HTR-8/SVneo (cell line): ENCODE measurements at places on chromosomes 13 and 19.
A peak's percentile ranks its signal among the peaks of the same experiment; 100 is the strongest.

DNA sequence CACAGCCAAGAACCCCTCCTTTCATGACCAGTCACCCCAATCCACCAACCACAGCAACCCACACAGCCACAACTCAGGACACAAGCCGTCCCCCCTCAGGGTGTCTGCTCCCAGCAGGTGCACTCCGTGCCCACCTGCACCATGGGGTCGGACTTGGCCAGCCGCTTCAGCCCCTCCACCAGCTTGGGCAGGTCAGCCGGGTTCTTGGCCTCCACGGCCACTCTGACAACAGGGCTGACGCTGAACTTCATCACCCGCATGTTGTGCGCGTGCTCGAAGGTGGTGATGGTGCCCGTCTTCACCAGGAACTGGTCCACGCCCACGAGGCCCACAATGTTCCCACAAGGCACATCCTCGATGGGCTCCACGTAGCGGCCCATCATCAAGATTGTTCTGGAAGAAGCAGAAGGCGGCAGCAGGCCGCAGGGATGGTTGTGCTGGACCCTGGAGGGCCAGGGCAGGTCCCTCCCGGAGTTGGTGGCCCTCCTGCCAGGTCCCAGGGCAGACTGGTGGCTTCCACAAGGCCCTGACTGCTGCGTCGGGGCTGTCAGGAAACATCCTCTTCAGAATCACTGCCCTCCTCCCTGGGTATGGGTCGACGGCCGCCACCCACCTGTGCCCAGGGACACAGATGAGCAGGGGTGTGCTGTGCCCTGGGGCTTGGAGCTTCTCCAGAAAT is 5.5 kb downstream of the EEF2 start:
- no peak for DNase-seq

DNA sequence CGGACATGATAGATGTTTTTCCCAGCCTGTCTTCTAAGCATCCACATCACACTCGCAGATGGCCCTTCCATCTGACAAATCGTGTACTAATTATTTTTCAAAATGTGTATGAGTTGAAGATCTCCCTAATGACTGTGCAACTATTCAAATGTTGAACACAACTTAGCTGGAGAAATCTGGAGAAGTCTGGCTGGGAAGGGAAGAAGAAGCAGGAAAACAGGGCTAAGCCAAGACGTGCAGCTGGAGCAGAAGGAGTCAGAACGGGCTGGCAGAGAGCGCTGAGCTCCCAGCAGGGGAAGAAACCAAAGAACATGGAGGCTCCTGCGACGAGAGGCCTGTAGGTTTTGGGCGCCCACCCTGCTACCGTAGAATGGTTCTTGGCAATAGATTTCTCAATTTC is 13.2 kb upstream of the LATS2 start:
- DNase-seq, result no peak

DNA sequence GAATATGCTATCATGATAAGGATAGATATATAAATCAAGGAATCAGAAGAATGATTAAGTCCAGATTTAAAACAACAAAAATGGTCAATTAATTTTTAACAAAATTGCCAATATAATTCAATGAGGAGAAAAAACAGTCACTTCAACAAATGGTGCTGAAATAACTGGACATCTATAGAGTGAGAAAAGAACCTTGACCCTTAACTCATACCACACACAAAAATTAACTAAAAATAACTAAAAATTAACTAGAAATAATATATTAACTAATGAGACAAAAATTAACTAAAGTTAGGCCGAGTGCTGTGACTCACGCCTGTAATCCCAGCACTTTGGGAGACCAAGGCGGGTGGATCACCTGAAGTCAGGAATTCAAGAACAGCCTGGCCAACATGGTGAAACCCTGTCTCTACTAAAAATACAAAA is 9.5 kb downstream of the LGALS7 start:
- no peak for DNase-seq

DNA sequence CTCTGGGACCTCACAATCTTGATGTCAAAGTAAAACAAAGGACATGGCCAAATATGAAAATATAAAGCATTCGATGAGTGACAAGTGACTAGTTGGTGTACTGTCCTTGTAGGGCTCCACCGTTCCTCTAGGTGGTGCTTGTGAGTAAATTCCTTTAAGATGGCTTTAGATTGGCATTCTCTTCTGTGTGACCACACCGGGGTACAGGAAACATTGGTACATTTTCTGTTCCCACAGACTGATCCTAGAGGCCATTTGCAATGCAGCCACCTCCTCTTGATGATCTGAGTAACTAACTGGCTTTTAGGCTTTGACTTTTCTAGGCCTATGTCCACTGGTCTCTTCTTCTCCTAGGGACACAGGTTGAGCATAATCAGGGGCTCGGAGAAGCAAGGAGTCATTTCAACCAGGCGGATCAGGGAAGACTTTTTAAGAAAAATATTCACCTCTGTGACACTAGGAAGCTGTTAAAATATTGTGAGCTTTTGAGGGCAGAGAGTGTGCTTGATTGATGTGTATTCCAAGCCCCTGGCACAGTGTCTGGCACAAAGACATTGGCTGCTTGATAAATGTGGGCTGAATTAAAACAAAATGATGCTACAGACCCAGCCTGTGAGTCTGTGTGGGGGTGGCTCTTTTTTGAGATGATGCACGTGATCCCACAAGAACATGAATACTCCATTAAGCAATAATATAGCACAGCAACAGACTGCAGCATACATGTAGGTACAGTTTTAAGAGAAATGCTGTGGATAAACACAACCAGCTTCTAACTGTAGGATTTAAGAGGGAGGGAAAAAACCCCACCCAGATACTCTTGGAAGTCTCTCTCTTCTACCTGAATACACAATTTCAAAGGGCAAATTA is 21.0 kb downstream of the EPSTI1 start:
- DNase-seq, result peak; percentile 36

GRCh38 chr19:40355975-40356680 is 7.6 kb downstream of the PLD3 start:
- DNase-seq, result no peak

GRCh38 chr13:109028624-109029023 is 399.2 kb downstream of the MYO16 start:
- DNase-seq, result no peak

DNA sequence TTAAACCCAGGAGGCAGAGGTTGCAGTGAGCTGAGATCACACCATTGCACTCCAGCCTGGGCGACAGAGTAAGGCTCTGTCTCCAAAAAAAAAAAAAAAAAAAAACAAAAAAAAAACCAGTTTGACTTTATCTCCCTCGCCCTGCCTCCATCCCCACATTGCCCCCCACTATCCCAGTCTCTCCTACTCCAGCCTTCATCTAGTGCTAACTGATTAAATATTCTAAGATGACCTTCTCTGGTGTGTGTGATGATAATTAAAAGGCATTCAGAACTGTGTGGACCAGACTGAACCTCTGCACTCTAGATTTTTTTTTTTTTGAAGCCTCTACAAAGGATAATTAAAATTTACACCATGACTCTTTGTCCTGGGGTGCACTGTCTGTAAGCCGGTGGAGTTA is 6.0 kb upstream of the DLL3 start:
- DNase-seq, result no peak

DNA sequence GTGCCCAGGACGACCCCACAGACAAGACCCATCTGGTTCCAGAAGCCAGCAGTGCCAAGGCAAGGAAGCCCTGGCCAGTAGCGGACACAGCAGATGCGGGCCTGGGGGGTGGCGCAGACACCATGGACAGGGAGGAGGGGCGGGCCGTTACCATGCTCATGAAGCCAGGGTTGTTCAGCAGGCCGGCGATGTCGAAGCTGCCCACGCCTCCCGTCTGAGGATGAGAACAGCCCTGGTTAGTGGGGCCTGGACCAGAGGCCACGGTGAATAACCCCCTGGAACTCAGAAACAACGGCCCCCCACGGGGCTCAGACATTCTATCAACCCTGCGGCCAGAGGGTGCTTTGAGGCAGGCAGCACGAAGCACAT is 21.5 kb upstream of the SLC39A3 start:
- DNase-seq, result no peak

DNA sequence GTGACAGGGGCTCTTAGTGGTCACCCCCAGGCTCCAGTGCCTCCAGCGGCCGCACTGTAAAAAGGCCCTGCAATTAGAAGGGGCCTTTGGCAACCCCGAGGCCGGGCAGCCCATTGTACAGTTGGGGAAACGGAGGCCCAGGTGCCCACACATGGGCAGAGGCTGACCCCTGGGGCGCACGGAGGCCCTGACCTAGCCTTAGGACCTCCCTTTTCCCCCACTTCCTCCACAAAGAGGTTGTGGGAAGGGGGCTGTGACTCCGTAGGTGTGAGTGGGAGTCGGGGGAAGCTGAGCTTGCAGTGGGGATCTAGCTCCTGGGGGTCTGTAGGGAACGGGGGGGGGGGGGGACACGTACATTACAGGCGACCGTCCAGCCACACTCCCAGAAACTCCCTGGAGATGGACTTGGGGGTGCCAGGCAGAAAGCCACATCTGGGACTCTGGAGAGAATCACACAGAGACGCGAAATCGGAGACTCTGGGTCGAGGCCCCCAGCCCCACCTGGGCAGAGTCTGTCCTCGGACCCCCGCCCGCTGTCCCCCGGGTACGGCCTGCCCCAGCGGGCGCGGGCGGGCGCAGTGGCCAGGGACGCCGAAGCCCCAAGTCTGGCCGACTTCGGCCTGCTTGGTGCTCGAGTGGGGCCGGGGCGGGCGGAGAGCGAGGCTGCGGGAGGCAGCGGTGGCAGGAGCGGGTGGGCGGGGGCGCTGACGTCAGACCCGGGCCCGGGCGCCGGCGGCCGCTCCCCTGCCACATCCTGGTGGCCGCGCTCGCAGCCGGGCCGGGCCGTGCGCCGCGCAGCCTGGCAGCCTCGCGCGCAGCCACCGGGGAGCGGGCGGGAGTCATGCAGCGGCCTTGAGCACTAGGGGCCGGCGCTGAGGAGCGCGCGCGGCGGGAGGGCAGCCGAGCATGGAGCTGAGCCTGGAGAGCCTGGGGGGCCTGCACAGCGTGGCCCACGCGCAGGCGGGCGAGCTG is at the start of gene ONECUT3:
TSS of gene ONECUT3 (plus strand) at position 750 of the 972 bp plus-strand sequence. CDS start at position 907, 157 bp downstream.
- DNase-seq, result no peak

DNA sequence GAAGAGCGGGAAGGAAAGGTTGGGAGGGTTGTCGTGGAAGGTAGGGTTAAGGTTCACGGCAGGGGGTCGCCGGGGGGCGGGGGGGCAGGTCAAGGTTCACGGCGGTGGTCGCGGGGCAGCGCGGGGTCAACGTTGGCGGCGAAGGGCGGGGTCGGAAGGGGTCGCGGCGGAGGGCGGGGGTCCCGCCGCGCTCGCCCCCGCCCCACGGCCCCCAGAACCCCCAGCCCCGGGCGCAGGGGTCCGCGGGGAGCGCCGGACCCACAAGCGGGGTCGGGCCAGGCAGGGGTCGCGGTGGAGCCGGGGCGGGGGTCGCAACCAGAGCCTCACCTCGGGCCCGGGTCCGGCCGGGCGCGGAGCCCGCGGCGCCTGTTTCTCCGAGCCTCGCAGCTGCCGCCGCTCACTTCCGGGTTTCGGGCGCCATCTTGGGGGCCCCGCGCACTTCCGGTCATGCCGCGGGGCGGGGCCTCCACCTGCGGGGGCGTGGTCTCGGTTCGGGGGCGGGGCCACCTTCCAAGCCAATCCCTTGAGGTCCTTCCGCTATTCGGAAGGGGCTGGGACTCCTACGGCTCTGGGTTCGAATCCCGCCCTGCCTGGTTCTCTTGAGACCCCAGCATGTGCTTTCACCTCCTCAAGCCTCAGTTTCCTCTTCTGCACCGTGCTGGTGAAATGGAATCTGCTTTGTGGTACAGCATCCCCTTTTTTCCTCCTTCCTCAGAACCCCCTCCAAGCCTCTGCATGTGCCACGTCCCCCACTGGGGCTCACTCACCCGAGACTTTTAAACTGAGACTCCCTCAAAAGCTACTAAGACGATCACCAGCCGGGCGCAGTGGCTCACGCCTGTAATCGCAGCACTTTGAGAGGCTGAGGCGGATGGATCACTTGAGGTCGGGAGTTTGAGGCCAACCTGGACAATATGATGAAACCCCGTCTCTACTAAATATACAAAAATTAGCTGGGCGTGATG is at the start of gene SBNO2:
TSS of gene SBNO2 (minus strand) at position 424 of the 965 bp plus-strand sequence. CDS start 19,992 bp downstream, outside the sequence.
- DNase-seq, result peak; percentile 78

- no peak for DNase-seq
These were observed 13.8 kb downstream of the DDX39A start for GRCh38 chr19:14405380-14405757.

- DNase-seq, result no peak
These were observed 264.1 kb downstream of the TSHZ3 start for GRCh38 chr19:31085125-31085524.
